ENCODE measurements at places on chromosomes 5 and 9.
A peak's percentile ranks its signal among the peaks of the same experiment; 100 is the strongest.

- peak; percentile 83 for DNase-seq
Observed at GRCh38 chr9:99140685-99141314, 35.9 kb downstream of the TGFBR1 start.

GRCh38 chr5:177194268-177194667, 60.7 kb downstream of the NSD1 start:
- peak; percentile 96 for DNase-seq

- DNase-seq = no peak
Observed at GRCh38 chr5:135697251-135697958, 118.6 kb upstream of the CXCL14 start.

- DNase-seq = peak; percentile 69
Observed at GRCh38 chr5:73693573-73694061, 67.6 kb downstream of the ARHGEF28 start.

- DNase-seq = peak; percentile 82
Observed at GRCh38 chr5:55603922-55604321, 69.2 kb upstream of the PLPP1 start.

DNA sequence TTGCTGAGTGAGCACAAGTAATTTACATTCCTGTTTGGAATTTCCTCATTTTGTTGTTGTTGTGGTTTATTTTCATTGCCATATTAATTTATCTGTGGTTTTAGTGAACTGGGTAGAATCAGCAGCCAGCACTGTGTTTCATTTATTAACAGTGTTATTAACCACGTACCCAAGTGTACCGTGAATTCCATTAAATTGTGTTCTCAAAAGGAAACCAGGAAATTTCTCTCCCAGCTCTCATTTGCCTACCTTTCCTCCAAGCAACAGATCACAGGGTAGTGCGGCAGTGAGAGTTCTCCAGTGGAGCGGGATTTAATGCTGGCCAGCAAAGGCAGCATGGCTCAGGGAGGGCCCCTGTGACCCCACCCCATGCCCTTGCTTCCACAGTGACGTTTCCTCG, 54.6 kb downstream of the MVB12B start:
- DNase-seq = no peak

DNA sequence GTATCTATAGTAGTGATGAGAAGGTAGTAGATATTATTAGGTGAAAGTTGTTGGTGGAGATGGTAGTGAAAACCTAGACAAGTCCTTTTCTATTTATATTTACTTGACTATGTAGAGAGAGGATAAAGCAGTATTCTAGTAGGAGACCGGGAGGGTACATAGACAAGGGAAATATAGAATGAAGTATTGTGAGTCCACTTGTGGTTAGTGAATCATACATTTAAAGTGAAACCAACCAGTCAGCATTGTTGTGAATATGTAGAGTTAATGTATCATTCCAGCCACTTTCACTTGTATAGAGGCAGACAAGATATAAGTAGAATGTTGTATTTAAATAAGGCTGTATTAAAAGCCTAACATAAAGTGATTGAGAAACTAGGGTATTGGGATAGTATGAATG, 1711.3 kb upstream of the ACO1 start:
- DNase-seq = no peak

GRCh38 chr9:127898433-127899127, 823 bp downstream of the ST6GALNAC6 start:
- DNase-seq = peak; percentile 94
